ENCODE measurements at places on chromosomes 6 and 20.

DNA sequence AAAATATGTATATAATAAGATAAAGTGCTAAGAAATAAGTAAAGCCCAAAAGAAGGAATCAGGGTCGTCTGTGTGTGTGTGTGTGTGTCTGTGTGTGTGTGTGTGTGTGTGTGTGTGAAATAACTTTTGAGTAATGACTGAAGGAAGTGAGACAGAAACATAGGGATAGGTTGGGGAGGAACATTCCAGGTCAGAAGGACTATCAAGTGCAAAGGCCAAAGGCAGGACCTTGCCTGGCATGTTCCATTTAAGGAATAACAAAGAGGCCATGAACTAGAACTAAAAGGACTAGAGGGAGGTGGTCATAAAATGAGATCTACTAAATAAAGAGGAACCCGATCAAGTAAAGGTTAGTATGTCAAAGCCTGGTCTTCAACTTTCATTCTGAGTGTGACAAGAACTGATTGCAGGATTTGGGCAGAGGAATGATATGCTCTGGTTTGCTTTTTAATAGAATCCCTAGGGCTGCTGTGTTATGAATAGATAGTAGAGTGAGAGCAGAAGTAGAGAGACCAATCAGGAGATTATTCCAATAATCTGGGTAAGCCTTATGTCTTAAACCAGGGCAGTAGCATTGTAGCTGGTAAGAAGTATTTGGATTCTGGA, 6.9 kb downstream of the ENPP3 start:
- DNase-seq: no peak

DNA sequence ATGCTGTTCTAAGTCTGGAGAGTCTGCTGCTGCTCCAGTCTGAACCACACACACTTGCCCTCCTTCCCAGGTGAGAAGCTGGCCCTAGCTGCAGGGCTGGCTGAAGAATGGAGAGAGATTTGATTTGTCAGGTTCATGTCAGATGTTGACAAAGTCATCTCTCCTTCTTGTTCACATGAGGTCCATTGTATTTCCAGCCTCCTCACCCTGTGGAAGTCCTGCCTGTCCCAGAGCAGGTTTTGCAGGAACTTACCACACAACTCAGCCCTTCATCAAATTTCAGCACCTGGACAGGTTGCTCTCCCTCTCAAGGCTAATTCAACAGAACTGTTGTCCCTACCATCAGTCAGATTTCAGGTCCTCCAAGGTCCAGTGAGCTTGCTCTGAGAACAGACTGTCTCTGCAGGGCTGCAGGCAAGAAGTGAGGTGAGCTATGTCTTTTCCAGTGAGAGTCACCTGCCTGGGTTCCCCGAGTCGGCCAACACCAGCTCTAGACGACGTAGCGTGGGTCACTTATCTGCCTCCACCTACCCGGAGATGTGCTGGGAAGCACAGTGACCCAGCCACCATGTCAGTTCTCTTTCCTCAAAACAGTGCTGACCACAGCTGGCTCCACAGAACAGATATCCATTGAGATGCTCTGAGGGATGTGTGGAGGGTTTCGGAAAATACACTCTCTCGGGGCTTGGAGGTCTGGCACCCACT, 58.0 kb upstream of the CD93 start:
- DNase-seq: no peak

DNA sequence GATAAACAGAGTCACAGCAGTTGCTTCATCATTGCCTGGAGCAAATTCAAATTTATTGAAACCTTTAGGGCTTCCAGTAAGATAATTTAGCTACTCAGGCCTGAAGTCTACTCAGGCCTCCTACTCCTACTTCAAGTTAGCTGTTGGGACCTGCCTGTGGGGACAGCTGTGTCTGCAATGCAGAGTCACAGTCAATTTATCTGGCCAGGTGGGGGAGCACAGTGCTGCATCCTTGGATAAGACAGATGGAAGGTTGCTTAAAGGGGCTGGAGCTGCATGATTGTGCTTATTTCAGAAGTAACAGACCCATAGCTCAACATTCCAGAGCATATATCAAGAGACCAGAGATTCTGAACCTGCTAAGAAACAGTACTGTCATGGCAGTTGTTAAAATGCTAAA, 932.1 kb downstream of the QKI start:
- DNase-seq: no peak

- no peak for DNase-seq
These were observed 4.6 kb upstream of the BICRAL start for GRCh38 chr6:42777126-42777822.

DNA sequence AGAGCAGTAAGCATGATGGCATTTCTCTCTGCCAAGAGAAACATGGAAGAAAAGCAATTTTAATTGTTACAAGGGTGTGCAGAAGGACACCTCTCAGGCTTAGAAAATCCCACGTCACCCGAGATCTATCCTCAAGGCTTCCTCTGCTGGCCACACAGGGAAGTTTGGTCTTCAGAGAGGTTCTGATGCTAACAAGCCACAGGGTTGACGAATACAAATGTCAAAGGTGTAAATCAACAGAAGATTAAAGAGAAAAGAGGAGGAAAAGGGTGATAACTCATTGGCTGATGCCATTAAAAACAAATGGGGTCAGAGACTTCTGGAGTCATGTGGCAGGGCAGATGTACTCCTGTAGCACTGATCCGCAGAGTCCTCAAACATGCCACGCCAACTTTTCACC, 33.6 kb upstream of the SPDEF start:
- DNase-seq: no peak

DNA sequence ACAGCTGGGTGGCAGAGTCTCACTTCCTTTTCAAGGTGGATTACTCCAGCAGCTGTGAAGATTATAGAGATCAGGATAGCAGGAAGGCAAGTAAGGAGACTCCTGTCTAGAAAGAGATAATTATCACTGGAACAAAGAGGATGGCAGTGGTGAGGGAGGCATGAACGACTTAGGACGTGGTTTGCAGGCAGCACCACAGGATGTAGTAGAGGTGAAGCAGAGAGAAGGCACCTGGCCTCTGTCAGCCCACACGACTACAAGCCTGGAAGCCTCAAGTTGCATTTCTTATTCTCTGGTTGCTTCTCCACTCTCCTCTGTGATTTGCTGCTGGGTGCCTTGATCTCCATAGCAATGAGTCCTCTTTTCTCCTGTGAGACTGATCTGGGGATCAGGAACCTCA, 62.7 kb downstream of the TSHZ2 start:
- no peak for DNase-seq

DNA sequence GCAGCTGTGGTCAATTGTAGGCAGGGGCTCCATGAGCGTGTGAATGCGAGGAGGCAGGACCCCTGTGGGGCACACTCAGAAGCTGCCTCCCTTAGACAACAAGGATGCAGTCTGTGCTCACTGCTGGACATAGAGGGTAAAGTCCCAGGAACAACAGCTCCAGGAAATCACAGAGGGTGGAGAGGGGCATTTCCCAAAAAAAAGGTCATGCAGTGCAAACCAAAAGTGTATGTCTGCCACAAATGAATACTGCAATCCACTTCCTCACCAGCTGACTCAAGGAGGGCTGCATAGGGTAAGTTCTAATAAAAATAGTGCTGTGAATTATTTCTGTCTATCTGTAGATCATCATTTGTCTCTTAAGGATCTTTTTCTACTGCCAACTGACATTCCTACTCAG, 95.8 kb downstream of the RNF182 start:
- DNase-seq: no peak

DNA sequence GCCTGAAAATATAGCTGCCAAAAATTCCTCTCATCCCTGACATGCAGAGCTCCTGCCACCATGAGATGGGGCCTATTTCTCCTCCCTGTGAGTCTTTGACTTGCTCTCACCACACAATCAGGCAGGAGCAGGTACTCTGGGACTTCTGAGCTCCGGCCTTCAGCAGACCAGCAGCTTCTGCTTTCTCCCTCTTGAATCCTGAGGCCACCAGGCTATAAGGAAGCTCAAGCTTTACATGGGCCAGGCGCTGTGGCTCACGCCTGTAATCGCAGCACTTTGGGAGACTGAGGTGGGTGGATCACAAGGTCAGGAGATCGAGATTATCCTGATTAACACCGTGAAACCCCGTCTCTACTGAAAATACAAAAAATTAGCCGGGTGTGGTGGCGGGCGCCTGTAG, 238.7 kb upstream of the RREB1 start:
- DNase-seq: no peak

DNA sequence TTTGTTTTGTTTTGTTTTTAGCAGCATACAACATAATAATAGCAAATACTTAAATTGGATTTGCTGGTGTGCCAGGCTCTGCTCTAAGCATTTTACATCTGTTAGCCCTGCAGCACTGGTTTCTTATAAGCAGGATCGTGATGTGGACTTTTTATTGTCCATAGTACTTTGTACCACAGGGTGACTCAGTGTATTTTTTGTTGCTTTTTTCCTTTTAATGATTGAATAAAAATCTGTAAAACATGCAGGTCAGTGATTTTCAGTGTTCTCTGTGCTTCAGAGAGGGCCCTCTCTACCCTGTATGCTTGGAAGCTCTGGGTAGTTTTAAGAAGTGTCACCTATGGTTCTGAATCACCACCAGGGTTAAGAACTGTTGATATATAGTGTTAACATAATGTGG, 4.0 kb downstream of the NT5DC1 start:
- no peak for DNase-seq

DNA sequence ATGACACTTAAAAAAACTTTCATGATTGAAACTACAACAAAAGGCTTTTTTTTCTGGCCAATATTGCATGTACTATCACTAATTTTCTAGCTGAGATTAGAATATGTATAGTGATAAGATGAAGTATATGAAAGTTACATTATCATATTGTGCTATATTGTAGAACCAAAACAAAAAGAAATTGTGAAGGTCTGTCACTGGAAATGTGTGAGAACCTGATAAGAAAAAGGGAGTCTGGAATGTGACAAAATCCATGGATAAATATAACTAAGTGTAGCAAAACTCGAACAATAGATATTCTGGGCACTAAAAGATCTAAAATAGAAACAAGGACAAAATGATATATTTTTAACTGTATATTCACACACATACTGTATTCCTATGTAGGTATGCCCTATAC, 36.7 kb upstream of the FAM135A start:
- DNase-seq: no peak

- DNase-seq: no peak
These were observed 45.4 kb upstream of the DTNBP1 start for GRCh38 chr6:15708231-15708630.

DNA sequence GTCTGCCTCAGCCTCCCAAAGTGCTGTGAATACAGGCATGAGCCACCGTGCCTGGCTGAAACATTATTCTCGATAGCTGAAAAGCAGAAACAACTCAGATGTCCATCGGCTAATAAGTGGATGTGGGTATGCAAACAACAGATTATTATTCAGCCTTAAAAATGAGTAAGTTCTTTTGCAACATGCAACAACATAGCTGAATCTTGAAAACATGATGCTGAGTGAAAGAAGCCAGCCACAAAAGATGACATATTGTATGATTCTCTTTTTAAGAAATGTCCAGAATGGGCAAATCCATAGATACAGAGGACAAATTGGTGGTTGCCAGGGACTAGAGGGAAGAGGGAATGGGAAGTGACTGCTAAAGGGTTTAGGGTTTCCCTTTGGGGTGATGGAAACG, 61.7 kb downstream of the RIOK1 start:
- DNase-seq: no peak

GRCh38 chr6:141141870-141142269, 990.9 kb upstream of the GJE1 start:
- no peak for DNase-seq

DNA sequence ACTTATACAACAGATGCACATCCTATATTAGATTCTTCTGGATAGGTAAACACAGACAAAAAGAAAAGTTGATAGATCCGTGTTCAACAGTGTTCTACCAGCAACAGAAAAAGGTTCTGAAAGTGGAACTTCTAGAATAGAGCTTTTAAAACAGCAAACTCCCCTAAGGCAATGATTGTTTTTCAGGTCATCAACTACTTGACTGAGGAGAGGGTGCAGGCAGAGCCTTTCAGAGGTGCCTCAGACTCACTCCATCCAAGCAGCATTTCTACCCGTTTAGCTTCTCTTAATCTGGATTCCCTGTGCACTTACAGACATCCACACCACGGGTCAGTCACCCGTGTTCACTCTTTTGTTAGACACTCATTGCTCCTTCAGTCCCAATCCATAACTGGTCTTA, 28.9 kb downstream of the FYN start:
- no peak for DNase-seq

- no peak for DNase-seq
These were observed 4.0 kb upstream of the TFAP2D start for GRCh38 chr6:50709366-50709734.

GRCh38 chr20:58722877-58723627, 30.5 kb downstream of the NPEPL1 start:
- no peak for DNase-seq

DNA sequence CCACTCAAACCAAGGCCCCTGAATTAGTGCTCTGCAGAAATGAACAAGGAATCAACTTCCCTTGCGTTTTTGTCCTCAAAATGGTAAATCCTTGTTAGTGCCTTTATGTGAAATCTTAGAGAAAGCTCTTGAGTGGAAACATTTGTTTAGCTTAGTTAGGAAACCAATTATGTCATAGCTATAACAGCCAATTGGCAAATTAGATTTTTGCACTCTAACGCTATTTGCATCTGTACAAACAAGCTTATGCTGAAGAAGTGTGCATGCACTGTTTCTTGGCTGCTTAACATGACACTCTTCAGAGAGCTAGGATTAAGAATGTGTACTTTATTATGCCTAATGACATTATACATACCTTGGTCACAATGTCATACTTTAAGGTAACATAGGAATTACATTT, 622.6 kb upstream of the SLC35B3 start:
- no peak for DNase-seq

DNA sequence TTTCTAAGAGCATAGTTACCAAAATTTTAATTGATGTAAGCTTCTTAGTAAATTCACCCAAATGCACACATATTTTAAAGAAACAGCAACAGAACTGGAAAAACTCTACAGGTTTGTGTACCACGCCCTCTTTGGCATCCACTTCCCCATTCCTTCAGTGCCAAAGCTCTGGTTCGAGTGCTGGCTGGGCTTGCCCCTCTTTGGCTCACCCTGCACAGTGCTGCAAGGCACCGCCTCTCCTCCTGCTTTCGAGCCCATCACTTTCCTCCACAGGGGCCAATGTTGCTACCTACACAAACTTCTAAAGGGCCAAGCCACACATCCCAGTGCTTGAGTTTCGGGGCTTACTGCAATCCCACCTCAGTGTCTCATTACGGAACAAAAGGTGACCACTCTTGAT, 9.6 kb downstream of the LRP11 start:
- no peak for DNase-seq

GRCh38 chr20:14853079-14853478, 515.7 kb upstream of the FLRT3 start:
- DNase-seq: no peak

GRCh38 chr6:18039481-18039880, 52.0 kb upstream of the KIF13A start:
- no peak for DNase-seq

- DNase-seq: no peak
These were observed 39.1 kb upstream of the GTSF1L start for GRCh38 chr20:43765916-43766315.

DNA sequence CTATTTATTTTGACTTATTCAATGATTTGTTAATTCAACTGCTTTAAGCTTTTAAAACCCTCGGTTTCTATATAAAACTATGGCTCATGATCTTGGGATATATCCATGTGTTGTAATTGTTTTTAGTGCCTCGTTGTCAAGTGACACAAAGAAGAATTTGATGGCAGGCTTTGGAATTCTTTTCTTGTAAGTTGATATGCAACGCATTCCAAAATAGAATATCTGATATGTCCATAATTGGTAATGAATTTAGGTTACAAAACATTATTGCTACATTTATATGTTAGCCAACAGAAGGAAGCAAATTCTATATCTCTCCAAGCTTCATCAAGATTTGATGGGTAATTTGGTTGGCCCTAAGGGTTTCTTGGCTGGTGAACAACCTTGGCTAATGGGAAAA, 220.4 kb upstream of the RIMS1 start:
- no peak for DNase-seq
